ENCODE measurements at places on chromosomes 7 and 10.

DNA sequence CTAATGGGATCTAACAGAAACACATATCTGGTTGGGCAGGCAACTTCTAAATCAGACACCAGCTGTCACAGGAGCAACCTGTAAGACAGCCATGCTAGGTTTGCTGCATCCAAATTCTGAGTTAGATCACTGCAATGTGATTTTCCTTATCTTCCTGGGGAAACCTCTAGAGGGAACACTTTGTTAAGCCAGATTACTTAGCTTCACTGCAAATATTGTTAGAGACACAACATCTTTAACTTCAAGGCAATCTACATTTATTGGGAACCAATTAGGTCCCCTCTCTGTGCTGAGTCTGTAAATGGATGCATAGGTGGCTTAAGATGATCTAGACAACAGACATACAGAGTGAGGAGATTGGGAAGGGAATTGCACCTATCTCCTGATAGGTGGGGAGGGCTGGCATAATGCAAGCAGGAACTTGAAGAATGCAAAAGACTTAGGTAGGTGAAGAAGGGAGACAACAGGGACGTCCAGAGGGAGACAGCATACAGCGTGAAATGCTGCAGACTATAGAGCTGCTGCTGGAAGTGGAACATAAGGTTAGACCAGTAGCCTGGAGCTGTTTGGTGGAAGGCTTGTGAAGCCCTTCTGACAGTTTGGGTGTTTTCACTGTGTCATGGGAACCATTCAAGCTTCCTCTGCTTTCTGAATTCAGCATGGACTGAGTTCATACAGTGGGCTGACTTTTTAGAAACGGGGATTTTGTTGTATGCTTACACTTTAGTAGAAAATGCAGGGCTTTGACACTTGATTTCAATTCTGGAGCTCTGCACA, 109.8 kb upstream of the ELMO1 start:
- DNase-seq = no peak

- DNase-seq = peak; percentile 67
Observed at GRCh38 chr7:2508327-2509215, 11.0 kb upstream of the LFNG start.

GRCh38 chr7:17559388-17559787, 260.9 kb downstream of the AHR start:
- DNase-seq = no peak

- DNase-seq = no peak
Observed at GRCh38 chr10:131140606-131141005, 170.9 kb downstream of the TCERG1L start.

GRCh38 chr7:96236198-96237039, 85.5 kb downstream of the SLC25A13 start:
- no peak for DNase-seq

- no peak for DNase-seq
Observed at GRCh38 chr10:11638055-11638698, 26.7 kb upstream of the USP6NL start.

DNA sequence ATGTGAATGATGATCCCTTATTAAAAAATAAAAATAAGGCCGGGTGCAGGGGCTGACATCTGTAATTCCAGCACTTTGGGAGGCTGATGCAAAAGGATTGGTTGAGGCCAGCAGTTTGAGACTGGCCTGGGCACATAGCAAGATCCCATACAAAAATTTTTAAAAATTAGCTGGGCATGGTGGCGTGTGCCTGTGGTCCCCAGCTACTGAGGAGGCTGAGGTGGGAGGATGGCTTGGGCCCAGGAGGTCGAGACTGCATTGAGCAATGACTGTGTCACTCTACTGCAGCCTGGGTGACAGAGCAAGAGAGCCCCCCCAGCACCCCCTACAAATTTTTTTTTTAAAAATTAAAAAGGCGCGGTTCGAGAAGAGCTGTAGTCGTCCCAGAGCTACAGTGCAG, 1.2 kb upstream of the BRI3 start:
- DNase-seq = no peak

- DNase-seq = no peak
Observed at GRCh38 chr10:59000162-59000825, 176.1 kb upstream of the PHYHIPL start.

DNA sequence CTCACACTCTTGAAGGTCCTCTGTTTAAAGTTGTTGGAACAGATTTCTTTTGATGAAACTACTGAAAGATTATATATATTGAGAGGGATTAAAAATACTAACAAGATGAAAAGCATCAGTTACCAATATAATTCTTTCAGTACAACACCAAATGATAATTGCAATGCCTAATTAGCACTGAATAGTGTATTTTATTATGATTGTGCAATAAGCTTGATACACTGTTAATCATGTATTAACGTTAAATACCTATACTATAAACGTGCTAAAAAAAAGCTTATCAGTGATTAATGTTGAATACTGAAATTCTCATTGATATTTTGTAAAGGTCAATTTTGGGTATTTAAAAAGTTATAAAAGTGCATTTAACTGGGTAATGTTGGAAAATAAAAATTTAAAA, 61.5 kb downstream of the HIBADH start:
- no peak for DNase-seq

DNA sequence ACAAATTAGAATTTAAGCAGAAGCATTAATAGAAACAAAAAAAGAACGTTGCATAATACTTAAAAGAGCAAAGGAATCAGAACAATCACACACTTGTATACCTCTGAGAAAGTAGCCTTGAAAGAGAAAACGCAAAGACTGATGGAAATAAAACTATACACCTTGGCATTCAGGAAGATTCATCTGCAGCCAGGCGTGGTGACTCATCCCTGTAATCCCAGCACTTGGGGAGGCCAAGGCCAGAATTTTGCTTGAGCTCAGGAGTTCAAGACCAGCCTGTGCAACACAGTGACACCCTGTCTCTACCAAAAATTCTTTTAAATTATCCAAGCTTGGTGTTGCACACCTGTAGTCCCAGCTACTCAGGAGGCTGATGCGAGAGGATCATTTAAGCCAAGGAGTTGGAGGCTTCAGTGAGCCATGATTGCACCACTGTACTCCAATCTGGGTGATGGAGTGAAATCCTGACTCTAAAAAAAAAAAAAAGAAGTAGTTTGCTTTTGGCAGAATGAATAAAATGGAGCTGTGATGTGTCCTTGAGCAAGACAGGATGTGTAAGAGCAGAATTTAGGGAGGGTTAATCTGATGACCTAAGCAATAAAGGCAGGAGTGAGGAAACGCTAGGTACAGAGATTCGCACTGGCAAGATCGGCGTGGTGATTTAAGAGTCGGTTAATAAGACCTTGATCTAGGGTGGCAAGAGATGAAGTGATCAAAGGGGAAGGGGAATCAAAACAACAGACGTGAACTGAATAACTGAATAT, 75.8 kb upstream of the NRP1 start:
- DNase-seq = no peak

- no peak for DNase-seq
Observed at GRCh38 chr7:157046681-157047080, 36.2 kb upstream of the MNX1 start.

DNA sequence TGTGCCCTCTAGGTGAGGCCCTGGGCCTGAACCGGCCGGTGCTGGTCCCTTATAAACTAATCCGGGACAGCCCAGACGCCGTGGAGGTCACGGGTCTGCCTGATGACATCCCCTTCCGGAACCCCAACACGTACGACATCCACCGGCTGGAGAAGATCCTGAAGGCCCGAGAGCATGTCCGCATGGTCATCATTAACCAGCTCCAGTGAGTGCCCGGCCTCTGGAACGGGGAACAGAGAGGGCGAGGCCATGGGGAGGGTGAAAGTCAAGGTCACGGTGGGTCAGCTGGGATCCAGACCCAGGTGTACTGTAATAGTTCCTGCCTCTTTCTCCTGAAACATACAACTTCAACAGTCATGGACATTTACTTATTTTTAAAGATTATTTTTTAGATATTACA, 66.7 kb upstream of the GTF2I start:
- DNase-seq = no peak

GRCh38 chr7:16712916-16713315, 40.6 kb upstream of the TSPAN13 start:
- DNase-seq = no peak

- no peak for DNase-seq
Observed at GRCh38 chr7:117458977-117459583, 20.7 kb upstream of the CFTR start.

- DNase-seq = no peak
Observed at GRCh38 chr7:148799893-148800555, 84.1 kb downstream of the EZH2 start.

DNA sequence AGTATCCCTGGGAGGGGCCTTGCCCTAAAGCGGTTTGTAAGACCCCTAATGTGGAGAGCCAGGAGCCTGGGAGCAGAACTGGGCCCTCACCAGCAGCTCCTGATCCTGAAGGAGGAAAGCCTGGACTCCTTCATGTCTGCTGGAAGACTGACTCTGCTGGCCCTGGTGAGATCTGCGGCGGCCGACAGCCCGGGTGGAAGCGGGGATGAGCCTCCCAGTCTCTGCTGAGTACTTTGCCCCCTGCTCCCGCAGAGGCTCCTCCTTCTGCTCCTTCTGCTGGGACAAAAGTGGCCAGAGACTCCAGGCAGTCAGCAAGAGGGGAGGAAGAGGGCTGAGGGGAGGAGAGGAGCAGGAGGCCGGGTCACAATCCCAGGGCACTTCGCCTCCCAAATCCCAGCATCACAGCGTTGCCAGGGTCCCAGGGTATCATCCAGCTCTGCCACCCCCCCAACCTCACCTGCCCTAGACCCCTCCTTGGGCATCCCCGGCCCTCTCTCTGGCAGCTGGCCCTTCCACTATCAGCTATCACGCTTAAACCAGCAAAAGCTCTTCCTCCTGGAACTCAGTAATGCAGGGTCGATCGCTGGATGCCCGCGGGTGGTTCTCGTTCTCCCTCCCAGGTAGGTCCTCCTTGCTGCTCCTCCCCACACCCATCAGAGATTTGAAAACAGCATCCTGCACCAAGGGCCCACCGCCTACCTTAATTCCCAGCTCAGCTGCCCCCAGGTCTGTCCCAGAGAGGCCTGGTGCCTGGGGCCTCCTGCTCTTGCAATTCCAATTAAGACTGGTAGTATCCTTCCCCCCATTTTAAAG, 7.9 kb downstream of the TBATA start:
- no peak for DNase-seq

DNA sequence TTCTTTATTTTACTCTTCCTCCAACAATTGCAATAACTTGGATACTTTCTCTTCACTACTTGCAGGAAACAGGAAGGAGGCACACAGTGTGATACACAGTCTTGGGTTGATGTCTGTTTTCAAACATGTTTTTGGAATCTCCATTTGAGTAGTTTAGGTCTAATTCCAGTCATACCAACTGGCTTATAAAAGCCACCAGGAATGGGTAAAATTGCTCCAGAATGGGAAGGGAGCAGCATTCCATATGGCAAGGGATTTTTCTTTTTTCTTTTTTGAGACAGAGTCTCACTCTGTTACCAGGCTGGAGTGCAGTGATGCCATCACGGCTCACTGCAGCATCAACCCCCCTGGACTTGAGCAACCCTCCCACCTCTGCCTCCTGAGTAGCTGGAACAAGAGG, 545.1 kb upstream of the GALNT17 start:
- no peak for DNase-seq

DNA sequence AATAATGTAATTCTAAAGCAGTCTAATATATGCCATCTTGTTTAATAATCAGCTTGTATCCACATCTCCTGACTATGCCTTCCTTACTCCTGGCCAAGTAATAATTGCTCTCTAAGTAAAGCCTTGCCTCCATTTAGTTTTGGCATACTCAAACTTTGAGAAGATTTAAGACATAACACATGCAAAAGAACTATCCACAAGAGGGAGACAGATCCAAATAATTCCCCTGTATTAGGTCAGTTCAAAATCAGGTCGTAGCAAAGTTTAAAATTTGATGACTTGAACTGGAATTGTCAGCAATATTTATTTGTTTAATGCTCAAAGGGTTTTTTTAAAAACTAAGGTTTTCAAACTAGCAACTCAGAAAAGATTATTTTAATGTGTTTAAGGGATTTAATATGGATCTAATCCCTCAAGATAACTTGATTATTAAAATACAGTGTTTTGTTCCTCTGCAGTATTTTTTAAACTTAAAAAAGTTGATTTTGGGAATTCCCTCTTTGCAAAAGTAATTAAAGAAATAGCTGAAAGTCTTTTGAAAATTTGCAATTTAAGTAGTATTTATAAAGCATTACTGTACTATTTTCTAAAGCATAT, 95.3 kb downstream of the HDAC9 start:
- DNase-seq = no peak

- no peak for DNase-seq
Observed at GRCh38 chr7:132437730-132438129, 138.5 kb downstream of the PLXNA4 start.

GRCh38 chr7:30799206-30799975, 28.2 kb downstream of the MINDY4 start:
- no peak for DNase-seq

DNA sequence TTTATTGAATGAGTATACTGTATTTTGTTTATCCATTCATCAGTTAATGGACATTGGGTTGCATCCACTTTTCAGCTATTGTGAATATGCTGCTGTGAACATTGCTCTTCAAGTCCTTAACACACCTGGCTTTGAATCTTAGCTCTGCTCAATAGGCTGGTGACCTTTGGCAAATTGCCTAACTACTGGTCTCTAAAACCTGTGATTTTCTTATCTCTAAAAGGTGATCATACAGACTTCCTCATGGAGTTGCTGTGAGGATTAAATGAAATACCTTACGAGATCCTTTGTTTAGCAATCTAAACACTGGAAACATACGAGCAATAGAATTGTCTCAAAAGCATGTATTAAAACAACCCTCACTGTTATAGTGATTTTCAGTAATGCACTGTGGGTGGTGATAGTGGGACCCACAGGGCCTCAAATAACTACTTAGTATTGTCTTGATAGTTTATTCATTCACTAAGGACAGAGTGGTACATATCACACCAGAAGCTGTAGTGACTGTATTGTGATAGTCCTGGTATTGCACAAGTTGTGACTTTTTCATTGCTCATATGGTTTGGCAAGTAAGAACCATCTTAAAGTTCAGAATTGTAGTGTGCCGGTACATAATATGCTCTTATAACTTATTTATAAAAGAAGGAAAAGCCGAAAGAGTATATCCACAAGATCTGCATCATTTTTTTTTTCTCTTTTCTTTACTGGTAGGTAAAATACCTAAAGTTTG, 257.6 kb downstream of the EXOC4 start:
- DNase-seq = no peak

DNA sequence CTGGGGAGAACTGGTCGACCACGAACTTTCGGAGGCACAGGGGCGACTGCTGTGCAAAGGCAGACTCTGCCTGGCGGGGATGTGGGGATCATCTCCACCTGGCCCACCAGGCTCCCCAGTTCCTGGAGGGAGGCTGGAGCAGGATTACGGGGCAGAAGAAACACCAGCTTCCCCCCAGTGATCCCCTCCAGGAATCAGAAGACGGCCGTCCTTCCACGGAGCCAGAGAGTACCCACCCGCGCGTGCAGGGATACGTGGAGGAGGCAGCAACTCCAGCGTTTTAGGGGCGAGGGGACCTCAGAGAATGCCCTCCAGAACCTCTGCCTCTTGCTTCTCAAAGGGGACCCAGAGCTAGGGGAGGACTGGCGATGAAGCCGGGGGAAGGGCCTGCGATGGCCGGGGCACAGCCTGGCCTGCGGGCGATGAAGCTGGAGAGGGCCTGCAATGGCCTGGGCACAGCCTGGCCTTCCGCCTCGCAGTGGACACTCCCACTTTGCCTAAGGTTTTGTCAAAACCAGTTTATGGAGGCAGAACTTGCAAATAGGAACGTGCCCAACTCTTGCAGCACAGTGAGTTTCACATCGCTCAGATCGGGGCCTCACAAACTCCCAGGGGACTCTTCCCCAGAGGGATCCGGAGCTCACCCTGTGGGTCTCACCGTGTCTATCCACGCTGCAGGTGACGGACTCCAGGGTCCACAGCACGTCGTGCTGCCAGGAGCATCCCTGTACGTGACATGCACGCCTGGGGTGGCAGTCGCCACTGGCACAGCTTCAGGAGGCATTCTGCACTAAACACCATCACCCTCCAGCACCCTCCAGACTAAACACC, 77.9 kb upstream of the PDGFA start:
- no peak for DNase-seq

All from stimulated activated CD4-positive, alpha-beta T cell treated with anti-CD3 and anti-CD28 coated beads, Interleukin-4, amount 100 ng/mL, for 1 hour (primary cell).